ENCODE measurements at places on chromosomes 4 and X.
A peak's percentile ranks its signal among the peaks of the same experiment; 100 is the strongest.

DNA sequence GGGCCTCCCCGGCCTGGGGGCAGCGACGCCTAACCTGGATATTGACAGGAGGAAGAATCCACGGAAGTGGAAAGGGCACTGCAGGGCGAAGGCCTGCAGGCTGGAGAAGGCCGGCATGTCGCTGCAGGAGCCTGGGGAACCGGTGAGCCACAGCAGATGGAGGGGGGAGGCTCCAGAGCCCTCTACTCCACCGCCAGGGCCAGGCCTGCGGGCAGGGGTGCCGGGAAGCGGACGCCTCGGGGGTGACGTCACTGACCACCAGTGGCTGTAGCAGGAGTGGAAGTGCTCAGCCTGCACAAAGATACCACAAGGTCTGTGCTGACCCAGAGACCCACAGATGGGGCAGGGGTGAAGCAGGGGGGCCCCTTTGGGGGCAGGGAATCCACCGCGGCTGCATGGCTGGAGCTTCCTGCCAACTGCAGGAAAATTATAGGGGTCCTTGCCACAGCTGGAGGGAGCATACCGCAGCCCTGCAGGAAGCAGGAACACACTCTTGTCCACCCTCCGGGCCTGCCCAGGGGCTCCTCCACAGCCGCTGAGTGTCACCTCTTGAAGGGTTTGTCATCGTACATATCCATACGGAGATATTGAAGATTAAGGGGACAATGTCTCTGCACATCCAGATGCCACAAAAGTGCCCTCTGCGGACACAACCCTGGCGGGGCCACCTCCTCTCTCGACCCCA lies 7.6 kb upstream of the HTRA3 start:
- no peak for DNase-seq

DNA sequence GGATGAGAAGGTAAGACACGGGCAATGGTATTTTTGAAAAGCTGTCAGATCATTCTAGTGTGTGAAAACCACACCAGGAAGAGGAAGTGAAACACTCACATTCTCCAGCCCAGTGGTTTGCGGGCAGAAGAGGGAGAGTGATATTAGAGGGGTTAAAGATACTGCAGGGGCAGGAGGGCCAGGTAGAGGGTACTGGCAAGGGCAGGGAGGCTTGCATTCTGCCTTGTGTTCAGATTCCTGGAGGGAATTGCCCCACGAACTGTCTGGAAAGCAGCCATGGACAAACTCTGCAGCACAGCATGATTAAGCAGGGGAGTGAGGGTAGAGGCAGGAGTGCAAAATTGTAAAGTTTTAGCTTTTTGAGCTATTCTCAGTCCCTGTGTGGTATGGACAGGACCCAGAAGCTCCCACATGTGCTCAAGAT lies 30.9 kb downstream of the NIPAL1 start:
- DNase-seq: peak; percentile 62

GRCh38 chr4:139740531-139741041 lies 75.0 kb downstream of the MGST2 start:
- no peak for DNase-seq

DNA sequence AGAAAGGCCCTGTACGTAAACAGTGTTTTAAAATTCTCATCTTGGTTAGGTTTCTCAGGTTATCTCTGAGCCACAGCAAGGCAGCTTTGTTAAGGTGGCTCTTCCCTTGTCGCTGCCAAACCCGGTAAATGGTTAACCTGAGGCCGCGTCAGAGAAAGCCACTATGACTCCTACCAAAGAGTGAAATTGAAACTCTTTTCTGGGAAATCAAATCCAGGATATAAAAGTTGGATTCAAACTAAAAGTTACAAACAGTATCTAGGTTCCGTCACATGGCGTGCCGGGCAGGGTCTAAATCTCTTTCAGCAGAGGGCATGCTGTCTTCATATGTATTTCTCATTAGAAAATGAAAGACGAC lies 433 bp downstream of the MMAA start:
- peak; percentile 5 for DNase-seq

DNA sequence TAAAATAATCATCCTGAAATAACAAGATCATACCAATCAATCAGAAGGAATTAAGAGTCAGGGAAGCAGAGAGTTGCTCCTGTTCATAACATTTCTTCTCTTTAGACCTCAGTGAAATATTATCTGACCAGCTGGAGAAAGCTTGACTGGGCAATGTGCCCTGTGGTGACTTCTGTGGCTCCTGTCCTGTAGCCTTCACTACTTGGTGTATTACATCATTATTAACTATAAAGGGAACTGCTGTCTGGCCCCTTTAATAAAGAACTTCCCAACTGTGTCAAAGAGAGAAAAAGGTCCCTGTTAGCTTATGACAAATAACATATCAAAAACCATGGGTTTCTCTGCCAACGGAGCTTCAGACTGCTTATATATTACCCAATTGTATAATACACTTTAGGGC lies 18.0 kb downstream of the OPHN1 start:
- no peak for DNase-seq

DNA sequence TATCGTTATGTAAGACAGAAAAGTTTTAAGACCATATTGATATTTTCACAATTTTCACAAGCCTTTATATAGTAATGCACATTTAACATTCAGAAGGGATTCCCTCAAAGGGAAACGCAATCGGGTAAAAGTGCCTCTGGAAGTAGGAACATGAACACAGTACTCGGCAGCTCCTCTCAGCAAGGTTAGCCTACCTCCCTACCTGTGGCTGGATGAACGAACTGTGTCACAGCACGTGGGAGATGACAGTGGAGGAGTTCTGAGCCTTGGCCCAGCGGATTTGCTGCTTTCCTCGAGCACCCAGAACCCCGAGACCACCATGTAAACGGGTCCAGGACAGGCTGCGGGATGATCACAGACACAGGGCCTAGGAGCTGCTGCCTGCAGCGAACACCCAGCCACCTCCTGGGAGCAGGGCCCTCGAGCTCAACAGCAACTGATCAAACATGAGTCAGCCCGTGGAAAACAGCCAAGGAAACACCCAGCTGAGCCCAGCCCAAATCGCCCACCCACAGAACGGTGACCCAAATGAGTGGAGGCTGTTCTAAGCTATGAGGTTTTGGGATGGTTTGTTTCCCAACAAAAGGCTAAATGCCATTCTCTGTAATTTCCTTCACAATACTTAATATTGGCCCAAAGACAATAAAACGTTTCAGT lies 30.4 kb downstream of the FAT1 start:
- DNase-seq: no peak

DNA sequence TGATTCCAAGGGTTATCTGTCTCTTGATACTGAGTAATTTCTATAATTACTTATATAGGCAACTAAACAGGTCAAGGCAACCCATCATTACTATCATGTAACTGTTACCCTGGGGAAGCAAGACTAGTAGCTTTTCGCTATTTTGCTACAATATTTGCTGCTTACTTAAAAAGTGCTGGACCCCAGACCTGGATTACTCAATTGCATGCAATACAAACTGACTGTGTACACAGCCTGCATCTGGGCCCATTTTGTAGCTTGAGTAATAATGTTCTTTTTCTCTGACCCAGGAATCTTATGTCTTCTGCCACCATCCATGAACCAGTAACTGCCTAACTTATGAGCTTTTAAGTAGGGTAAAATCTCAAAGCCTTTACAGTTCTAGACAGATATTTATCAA lies 53.4 kb downstream of the CNOT6L start:
- no peak for DNase-seq

All from stimulated activated CD8-positive, alpha-beta memory T cell treated with anti-CD3 and anti-CD28 coated beads, Interleukin-7, amount 100 ng/mL, for 1 hour (primary cell).